NCI-H1436 treated with DMSO at 0.1 percent for 48 hours (cell line): ENCODE measurements at places on chromosomes 4 and X.

GRCh38 chrX:70554081-70554480, 109.4 kb downstream of the DLG3 start:
- DNase-seq: no peak

- DNase-seq: no peak
Observed at GRCh38 chrX:65203545-65203944, 227.3 kb upstream of the ZC4H2 start.

- no peak for DNase-seq
Observed at GRCh38 chrX:143642426-143642825, 6.5 kb upstream of the SLITRK4 start.

DNA sequence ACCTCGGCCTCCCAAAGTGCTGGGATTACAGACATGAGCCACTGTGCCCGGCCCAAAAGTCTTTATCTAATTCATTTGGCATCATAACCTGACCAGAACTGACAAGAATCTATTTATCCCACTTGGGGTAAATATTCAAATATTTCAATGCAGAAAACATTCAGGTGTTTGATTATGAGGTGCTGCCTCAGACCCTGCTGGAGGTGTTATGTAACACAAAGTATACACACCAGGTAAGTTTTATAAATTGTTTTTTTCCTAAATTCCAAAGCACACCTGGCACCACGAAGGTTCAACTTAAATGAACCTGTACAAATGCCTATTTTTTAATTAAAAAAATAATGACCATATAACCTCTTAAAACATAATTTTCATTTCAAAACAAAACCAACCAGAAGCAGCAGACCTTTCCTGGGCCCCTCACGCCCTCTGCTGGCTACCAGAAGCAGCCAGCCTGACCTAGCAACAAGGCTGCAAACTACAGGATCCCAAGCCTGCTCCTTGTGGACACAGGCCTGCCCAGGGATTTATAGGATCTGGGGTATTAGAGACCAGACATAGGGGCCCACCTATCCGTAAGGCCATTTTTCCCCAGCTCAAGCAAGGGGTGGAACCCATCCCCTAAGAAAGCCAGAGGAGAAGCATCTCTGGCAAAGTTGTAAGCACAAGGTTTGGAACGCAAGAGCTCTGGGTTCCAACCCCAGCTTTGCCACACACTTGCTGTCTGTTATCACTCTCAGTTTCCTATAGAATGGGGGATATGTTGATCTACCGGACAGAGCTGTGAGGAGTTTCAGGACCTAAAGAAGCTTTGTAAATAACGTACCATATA, 11.7 kb downstream of the OTUD5 start:
- DNase-seq: peak; percentile 0

DNA sequence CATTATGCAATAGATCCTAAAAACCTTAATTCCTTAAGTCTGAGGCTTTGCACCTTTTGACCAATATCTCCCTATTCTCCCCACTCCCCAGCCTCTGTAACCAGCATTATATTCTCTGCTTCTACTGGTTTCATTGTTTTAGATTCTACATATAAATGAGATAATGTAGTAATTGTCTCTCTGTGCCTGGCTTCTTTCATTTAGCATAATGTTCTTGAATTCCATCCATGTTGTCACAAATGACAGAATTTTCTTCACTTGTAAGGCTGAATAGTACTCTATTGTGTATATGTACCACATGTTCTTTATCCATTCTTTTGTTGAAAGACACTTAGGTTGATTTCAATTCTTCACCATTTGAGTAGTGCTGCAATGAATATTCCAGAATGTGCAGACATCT, 66.0 kb downstream of the MAGEC1 start:
- DNase-seq: no peak

- DNase-seq: no peak
Observed at GRCh38 chrX:41779030-41779564, 55.1 kb downstream of the GPR82 start.

DNA sequence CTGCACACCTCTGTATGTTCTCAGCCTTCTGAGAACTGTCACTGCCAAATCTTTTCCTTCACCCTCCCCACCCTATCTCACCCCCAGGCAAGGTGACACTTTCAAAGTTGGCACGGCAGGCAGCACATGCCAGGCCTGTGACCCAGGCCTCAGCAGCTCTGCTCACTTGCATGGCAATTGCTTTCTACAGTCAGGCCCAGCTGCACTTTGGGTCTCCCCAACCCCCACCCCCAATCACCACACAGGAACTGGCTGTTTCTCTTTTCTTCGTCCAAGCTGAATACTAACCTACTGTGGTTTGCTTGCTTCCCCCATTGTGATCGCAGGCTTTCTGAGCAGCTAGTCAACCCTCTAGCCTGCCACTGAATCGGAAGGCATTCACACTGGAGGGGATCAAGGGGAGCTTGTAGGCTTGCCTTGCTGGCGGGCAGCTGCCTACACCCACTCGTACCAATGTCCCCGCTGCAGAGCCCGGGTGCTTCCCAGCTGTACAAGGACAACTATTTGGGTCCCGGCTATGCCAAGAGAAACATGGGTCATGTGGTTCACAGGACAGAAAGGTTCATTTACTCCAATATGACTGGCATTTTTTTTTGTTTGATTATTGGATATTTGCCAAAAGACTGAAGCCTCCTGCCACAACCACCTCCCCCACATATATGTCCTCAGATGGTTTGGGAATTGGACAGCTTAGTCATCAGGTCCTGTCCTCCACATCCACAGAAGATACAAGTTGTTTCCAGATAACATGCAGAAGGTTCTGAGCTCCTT, 28.1 kb downstream of the SLC25A43 start:
- no peak for DNase-seq

- DNase-seq: no peak
Observed at GRCh38 chr4:79476196-79476595, 68.2 kb upstream of the GK2 start.

GRCh38 chr4:156109943-156110900, 156.6 kb upstream of the CTSO start:
- no peak for DNase-seq

GRCh38 chrX:68511255-68511654, 12.4 kb downstream of the YIPF6 start:
- DNase-seq: no peak

- no peak for DNase-seq
Observed at GRCh38 chr4:69093681-69094080, 2.6 kb upstream of the UGT2B7 start.

DNA sequence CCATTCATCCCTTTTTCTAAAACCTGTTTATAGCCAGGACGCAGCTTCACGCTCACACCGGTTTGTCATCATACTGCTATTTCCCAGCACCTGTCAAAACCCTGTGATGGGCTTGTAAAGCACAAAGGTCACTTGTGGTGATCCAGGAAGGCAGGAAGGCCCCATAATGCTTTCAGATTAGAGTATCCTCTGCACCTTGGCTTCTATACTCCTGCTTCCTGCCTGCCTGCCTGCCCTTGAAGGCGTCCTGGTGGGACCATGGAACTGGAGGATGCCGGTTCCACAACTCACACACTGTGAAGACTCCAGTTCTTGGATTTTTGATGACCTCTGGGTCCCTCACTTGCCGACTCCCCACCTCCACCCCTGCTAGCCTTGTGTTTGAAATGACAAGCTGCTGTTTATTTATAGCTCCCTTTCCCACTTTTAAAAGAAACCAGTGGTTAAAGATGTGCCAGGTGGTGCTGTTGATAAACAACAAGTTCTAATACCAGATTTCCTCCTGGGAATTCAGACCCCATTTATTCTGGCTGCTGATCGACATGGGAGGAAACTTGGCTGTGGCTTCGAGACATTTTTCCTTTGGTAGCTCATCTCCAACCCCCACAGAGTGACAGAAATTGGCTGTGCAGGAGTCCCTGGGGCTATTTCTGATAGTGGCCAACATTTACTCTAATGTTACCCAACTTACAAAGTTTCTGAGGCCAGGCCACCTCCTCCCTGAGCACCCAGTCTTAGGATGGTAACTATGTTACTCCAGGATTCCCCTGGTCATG, 211.5 kb downstream of the KDR start:
- DNase-seq: no peak

DNA sequence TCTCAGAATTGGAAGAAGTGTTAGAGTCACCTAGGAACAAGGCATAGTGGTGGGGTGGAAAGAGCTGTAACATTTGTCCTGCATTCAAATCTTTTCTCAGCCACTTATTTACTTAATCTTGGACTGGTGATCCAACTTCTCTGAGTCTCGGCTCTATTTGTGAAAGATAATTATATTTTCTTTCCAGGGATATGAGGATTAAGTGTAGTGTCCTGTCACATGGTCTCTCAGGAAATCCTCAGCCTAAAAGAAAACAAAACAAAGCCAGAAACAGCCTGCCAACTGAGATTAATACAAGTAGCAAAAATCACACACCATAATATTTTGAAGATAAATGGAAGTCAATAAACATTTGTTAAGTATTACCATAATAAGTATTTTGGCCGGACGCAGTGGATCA, 33.3 kb upstream of the ETNPPL start:
- no peak for DNase-seq

GRCh38 chr4:2101346-2102044, 42.4 kb downstream of the NAT8L start:
- DNase-seq: no peak

DNA sequence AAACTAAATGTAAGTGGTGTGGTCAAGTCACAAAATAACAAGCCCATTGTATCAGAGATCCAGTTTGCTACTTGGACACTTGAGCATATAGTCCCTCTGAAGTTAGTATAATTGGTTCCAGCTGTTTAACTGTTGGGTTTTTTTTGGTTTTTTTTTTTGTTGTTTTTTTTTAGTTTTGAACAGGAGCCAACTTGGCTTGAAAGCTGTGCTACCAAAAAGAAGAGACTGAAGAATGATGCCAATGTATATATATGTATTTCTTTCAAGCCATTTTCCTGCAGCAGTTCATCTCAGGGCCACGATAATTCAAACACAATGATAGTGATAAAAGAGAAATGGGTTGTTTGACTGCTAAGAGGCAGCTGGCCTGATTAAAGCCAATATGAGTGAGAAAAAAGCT, 138.3 kb downstream of the PCDH18 start:
- DNase-seq: peak; percentile 45

GRCh38 chrX:118698516-118699170, 28.8 kb upstream of the IL13RA1 start:
- DNase-seq: no peak

DNA sequence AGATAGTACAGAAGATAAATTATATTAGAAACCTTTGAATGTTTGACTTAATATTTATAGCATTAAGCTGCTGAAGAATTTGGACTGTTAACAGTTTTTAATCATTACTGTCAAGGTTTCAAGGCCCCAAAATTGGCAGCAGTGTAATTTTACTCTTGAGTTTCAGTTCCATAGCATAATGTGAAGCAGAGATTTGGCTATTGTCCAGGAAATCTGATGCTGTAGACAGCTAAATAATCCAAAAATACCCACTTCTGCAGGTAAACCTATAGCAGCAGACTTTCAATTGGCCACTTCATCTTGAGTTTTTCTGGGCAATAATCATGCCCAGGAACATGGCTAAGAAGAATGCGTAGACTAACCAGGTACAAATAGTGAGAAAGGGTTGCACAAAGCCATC, 85.0 kb downstream of the RCHY1 start:
- no peak for DNase-seq

DNA sequence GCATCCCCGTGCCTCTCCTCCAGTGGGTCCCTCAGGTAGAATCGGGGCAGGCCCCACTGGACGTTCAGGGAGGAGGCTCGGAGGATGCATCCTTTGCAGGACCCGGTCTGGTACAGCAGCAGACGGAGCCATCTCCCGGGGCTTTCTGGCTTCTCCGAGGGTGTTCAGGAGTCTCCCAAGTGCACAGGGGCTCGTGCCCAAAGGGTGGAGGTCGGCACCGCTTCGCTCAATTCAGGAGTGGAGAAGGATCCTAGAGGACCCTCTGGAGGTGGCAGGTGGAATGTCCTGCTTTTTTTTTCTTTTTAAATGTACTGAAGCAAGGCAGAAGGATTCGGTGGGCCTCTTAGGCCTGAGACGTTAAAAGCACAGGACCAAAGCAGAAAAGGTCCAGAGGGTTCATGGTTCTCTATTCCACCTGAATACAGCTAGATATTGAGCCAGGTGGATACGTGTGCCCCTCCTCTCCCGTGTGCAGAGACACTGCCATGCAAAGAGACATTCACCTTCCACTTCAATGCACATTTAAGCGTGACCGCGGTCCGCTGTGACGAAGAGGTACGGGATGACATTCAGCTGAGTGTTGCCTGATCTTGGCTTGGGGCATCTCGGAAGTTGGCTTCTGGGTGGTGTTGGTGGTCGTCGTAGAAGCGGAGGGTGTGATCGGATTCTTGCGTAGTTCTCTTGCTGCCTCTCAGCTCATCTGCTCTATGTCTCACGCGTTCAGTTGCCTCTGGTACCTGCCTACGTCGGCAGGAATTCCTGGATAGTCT, 281.2 kb upstream of the AGTR2 start:
- no peak for DNase-seq

DNA sequence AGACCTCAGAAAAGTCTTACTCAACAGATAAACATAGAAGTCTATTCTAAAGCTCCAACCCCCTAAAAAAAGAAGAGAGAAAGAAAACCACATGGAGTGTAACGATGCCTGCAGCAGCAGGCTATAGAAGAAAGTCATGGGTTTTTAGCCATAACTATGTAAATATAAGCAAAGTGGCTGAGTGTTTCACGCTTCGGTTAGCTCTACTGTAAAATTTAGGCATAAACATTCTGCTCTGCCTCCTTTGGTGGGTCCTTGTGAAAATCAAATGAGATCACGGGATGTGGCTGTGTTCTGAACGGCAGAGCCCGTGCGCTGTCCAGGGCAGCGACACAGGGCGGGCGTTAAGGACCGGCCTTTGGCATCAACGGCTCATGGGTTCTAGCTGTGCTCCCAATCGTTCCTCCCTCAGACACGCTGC, 78.4 kb downstream of the IRF2 start:
- no peak for DNase-seq

DNA sequence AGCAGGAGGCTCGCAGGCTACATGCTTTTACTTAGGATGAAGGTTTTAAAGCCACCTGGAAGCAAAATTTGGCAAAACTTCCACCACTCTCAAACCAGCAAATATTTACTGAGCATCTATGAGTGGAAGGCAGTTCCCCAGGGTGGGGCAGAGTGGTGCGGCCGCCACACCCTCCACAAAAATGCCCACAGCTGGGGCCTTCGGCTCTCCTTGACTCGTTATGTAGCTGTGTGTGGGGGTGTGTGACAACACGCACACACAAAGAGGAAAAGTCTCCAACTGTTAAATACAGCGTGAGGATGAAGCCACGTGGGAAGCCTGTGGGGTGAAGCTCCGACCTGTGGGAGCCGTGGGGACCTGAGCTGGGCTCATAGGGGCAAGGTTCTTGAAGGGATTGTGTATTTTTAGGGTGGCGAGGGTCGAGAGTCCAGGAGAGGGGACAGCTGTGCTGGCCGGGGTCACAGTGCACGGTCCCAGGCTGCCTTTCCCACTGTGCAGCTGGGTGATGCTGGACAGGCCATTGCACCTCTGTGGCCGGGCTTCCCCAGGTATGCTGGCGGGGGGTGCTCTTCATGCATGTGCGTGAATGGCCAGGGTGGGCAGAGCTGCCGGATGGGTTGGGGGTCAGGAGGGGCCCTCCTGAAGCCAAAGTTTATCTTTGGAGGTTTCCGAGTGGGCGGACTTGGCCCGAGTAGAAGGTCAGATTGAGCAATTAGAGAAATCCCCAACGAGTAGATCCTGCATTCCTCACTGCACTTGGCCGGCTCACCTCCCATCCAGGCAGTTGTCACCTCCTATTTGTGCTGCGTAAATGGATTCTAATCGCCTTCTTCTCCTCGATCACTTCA, 25.4 kb downstream of the SORCS2 start:
- no peak for DNase-seq
